ENCODE measurements at places on chromosomes 2 and 18. TPM values are rescaled to one million over a fixed set of nuclear protein-coding genes. Genes with fewer than 3 reads are reported as not detected.

DNA sequence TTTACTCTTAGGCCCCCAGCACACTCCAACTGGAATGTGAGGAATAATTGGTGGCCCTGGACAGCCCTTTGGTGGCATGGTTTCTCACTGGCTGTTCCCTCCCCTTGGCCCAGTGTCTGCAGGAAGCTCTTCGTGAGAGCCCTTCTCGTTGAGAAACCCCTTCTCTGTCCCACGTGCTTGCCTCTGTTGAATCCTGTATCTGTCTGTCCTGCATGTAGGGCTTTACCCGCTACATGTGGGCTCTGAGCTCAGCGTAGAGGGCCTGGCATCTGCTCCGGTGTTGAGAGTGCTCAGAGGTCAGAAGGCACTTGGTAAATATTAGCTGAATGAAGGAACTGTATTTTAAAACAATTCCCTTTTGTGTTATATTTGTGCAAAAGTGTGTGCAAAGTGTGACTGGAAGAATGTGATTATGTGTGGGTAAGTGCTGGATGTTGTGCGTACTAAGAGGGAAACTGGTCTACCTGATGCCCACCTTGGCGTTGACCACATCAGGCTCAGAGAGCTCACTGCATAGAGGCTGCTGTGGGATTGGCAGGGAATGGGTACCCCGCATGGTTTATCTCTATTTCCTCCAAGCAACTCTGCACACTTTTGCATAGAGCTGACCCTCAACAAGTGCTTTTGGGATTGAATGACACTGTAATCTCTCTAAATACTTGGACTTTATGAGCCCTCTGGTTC lies 40.0 kb downstream of the RNF144A start:
- no peak overlapping the region for H3K4me3 ChIP-seq
- H3K4me1 ChIP-seq: no peaks in the 10 kb centered on the region
- DNase-seq: no peak

GRCh38 chr2:43193652-43194120 lies 32.7 kb downstream of the ZFP36L2 start:
- no peaks in the 10 kb centered on the region for H3K27me3 ChIP-seq
- no peak for DNase-seq
- no peak overlapping the region for H3K4me3 ChIP-seq

GRCh38 chr18:48680339-48681250 lies 141.8 kb downstream of the CTIF start:
- H3K27ac ChIP-seq: no peak overlapping the region
- no peak for DNase-seq
- H3K4me1 ChIP-seq: peaks cover 2% of the 10 kb centered on the region
- H3K36me3 ChIP-seq: peaks cover 2% of the 10 kb centered on the region
- H3K4me3 ChIP-seq: no peak overlapping the region

DNA sequence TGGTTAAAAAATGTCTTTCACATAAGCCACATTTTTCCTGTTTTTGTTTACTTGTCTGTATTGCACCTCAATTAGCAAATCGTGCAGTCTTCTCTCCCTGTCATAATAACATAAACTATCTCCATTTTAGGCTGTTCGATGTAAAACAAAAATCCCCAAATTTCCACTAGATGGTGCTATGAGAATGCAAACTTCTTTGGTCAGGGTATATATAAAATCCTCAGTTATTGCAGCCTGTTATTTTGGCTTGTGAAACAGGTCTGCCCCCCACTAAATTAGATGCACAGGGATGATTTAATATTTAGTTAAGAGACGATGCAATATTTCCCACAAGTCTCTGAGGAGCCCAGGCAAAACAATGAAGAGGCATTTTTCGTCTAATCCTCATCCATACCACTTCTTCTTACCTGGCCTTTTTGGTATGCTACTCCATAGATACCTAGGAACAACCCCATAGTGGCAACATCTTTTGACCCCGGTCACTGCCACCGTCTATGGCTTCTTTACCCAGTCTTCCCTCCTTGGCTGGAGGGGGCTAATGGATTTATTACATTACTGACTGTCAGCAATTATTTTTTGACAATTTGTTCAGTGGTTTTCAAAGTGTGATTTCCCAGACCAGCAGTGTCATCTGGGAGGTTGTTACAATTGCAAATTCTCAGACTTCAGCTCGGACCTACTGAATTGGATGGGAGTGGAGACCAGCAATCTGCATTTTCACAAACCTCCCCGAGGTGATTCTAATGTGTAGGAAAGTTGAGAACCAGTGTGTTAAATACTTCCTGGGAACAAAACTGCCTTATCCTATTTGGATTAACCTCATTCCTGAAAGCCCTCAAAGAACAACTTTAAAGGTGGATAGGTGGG lies 117.4 kb upstream of the CWC22 start:
- no peak overlapping the region for H3K27ac ChIP-seq
- peaks cover 10% of the 10 kb centered on the region for H3K4me1 ChIP-seq
- H3K4me3 ChIP-seq: no peak overlapping the region
- DNase-seq: peak; percentile 46
- no peaks in the 10 kb centered on the region for H3K36me3 ChIP-seq
- no peaks in the 10 kb centered on the region for H3K27me3 ChIP-seq

DNA sequence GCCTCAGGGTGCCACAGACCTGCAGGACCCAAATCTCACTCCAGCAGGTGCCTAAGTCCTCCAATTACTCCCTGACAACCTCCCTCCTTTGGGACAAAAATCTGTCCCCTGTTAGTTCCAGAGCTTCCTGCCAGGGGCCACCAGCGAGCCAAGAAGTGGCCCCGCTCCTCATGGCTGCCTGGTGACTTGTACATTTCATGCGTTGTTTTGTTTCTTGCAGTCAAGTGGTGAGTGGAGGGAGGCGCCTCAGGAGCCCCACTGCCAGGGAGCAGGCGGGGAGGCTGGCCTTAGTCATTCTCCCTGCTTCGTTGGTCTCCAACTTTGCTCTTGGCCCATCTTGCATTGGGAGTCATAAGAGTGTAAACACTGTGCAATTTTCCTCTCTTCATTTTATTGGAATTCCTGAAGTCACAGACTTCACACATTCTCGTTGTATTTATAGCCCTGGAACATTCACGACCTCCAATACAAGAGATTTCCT lies 81.3 kb downstream of the KCNF1 start:
- no peaks in the 10 kb centered on the region for H3K4me1 ChIP-seq
- no peaks in the 10 kb centered on the region for H3K36me3 ChIP-seq
- no peak for DNase-seq
- H3K4me3 ChIP-seq: no peak overlapping the region
- H3K27ac ChIP-seq: no peak overlapping the region

CYRIA gene
- 10.2 TPM for total RNA-seq

MRO gene
- total RNA-seq: under 0.01 TPM
